ENCODE measurements at places on chromosomes 5 and 9.

DNA sequence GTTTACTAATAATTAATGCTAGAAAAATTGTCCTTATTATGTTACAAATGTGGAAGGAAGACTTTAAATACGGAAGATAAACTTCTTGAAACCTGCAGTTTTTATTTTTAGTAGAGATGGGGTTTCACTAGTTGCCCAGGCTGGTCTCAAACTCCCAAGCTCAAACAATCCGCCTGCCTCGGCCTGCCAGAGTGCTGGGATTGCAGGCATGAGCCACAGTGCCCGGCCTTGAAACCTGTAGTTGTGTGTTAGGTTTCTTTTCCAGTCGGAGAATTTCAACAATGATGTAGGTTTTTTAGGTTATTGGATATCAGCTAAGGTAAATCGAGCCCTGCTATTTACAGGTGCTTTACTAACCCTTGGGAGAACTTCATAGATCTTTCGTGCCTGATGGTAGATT lies 30.8 kb downstream of the CTNNA1 start:
- no peak for DNase-seq

GRCh38 chr9:91541734-91542133 lies 118.1 kb upstream of the NFIL3 start:
- no peak for DNase-seq

DNA sequence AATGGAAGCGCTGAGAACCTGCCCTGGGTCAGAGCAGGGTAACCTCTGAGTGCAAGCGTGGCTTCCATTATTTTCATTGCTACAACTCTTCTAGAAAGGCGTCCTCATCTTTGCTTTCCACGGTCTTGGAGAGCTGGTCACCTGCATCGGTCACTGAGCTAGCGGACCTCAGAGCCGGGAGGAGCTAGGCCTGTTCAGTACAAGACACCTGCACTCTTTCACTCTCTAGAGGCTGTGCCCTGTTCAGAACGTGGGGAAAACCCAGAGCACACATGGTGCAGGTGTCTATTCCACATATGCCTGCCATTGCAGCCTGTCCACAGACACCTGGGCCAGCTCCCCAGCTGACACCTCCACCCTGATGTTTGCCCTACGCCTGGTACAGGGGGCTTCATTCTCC lies 147.8 kb upstream of the IRX2 start:
- no peak for DNase-seq

GRCh38 chr5:178644826-178645545 lies 18.1 kb upstream of the CLK4 start:
- DNase-seq = no peak

GRCh38 chr9:91092214-91092613 lies 269.5 kb downstream of the AUH start:
- no peak for DNase-seq

DNA sequence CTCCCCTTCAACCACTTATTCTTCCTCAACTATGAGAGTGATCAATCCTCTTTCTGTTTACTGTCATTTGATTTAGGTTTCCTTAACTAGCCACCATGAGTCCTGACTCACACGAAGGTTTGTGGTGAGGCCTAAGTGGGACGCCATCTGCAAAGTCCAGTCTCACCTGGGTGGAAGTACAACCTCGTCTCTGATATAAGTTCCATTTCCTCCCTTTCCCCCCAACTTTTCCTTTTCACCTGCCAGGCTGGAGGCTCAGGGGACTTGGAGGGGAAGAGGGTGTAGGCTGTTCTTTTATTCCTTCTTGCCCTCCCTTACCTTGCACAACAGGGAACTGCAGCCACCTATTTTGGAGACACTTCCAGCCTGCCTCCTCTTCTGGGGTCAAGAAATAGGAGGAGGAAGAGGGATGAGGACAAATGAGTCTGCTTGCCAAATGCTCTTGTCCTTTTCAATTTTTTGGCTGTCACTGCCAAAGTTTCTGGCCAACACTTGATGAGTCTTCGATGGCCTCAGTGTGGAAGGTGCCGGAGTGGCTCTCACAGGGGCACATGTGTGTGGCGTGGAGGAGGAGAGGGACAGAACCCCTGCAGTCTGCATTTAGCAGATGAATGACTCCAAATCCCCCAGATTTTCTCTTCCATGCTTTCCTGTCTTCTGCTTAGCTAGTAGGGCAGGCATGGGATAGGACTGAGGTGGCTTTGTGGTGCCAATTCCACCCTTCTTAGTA lies 249.6 kb downstream of the NSG2 start:
- DNase-seq = no peak

- DNase-seq = no peak
Observed at GRCh38 chr5:147339313-147339712, 104.5 kb downstream of the STK32A start.

DNA sequence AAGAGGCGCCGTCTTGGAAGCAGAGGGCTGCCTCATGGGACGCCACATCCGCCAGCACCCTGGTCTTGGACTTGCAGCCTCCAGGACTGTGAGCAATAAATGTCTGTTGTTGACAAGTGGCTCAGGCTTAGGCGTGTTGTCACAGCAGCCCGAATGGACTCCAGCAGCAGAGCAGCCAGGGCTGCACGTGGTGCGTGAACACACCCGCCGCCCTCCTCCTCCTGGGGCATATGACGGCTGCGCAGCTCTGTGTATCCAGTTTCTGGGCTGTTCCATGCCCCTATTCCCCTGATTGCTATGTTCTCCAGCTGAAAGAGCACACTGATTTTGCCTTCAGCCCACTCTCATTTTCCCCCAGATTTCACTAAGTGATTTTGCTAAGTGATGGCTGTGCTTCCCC lies 36.0 kb upstream of the CLPTM1L start:
- DNase-seq = no peak

DNA sequence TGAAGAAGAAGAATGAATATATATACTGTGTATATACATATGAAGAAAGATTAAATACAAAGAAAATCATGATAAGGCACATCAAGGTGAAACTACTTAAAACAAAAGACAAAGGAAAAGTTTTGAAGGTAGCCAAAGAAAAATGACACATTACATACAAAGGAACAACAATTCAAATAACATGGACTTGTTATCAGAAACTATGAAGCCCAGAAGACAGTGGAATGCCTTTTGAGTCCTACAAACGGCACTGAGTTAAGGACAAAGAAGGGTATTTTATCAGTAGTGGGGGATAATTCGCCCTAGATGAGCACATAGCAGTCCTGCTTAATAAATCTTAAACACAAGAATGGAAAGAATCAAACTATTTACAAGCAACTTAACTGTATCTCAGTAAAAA lies 77.8 kb downstream of the CAAP1 start:
- DNase-seq = no peak

DNA sequence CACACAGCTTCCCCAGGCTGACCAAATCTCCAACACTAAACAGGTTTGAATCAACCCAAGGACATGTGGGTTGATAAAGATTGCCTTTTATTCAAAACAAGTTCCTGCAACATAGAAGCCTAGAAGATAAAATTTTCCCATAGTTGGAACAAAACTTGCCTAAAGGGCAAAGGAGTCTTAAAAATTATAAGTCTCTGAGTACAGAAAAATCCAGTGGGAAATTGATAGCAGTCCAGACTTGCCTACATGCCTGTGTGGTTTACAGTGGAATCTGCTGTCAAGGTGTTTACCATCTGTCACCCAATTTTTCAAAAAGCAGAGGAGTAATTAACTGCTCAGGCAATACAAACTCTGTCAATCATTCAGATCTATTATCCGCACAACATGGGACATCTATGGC lies 168.2 kb downstream of the PPP2R2B start:
- DNase-seq = no peak

- DNase-seq = no peak
Observed at GRCh38 chr5:32317041-32317440, 4.3 kb upstream of the MTMR12 start.

- no peak for DNase-seq
Observed at GRCh38 chr9:101362450-101362849, 22.4 kb downstream of the BAAT start.

GRCh38 chr5:109250080-109250479 lies 159.7 kb downstream of the PJA2 start:
- DNase-seq = no peak

DNA sequence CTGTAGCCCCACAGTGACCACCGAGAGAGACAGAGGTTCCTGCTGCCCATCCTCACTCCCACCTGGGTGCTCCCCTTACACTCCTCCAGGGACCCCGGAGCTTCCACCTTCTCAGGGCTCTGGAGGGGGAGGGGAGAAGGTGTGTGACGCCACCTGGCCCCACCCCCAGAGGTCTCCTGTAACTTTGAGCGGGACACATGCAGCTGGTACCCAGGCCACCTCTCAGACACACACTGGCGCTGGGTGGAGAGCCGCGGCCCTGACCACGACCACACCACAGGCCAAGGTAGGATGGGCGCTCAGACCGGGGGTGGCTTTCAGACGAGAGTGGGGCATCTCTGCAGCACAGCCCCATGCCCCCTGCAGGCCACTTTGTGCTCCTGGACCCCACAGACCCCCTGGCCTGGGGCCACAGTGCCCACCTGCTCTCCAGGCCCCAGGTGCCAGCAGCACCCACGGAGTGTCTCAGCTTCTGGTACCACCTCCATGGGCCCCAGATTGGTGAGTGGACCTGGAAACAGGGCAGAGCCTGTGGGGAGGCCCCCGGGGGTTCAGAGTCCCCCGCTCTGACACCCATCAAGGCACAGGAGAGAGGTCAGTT lies 4.5 kb downstream of the MAMDC4 start:
- no peak for DNase-seq

DNA sequence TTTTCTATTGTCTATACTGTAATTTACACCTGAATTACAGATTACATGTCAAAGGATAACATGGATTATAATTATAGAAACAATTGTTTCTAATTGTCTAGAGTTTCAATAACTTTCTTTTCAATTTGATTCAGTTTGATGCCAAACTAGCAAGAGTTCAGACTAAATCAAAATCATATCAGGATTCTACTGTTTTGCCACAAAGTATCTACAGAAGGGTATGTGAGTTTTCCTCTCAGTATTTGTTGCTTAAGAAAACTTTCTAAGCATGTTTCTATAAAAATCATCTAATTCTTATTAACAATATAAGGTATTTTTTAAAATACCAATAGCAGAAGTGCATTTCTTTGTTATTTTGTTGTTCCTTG lies 12.5 kb downstream of the SELENOP start:
- no peak for DNase-seq

DNA sequence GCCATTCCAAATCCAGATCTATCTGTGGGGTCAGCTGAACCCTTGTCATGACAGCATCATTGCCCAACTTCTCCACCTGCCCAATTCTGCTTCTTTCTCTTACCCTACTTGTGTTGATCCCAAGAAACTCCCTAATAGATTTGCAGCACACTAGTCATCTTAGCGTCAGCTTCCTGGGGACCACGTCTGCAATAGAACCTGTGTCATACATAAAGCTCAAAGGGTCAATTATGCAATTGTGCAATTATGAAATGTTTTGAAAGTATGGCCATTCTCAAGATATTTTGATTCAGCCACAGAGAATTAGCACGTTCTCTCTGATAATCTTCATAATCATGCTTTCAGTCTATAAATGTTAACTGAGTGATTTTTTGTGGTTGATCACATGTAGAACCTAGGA lies 87.4 kb upstream of the PAPPA start:
- DNase-seq = no peak

GRCh38 chr9:8428389-8428788 lies 628.8 kb upstream of the DMAC1 start:
- no peak for DNase-seq

- DNase-seq = no peak
Observed at GRCh38 chr5:136236479-136237083, 43.6 kb upstream of the SMIM32 start.

DNA sequence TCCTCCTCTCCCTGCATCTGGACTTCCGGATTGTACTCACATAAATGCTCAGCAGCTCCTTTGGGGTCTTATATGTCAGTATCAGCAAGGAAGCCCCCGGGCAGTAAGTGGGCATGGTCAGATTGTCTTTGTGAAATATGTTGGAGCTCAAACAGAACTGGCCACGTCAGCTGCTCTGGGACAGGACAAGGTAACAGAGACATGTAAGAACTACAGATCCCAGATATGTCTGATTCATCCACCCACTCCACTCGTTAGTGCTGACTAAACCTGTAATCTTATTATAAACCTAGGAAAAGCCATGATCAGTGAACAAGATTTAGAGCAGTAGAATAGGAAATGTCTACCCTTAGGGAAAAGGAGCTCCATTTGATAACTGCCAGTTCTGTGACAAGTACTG lies 561.8 kb downstream of the CETN3 start:
- DNase-seq = no peak

- DNase-seq = no peak
Observed at GRCh38 chr9:79756414-79756813, 184.6 kb downstream of the TLE4 start.

All from stimulated activated CD8-positive, alpha-beta memory T cell treated with anti-CD3 and anti-CD28 coated beads, Interleukin-12 subunit alpha, Interleukin-12 subunit beta, amount 100 ng/mL, for 4 hours (primary cell).